Thoracic aorta (tissue), 2 donors: ENCODE measurements at places on chromosomes 3 and 15. TPM values are rescaled to one million over a fixed set of nuclear protein-coding genes. Genes with fewer than 3 reads are reported as not detected.

Gene GOLGA6L9
- total RNA-seq, result 1.8 TPM

DNA sequence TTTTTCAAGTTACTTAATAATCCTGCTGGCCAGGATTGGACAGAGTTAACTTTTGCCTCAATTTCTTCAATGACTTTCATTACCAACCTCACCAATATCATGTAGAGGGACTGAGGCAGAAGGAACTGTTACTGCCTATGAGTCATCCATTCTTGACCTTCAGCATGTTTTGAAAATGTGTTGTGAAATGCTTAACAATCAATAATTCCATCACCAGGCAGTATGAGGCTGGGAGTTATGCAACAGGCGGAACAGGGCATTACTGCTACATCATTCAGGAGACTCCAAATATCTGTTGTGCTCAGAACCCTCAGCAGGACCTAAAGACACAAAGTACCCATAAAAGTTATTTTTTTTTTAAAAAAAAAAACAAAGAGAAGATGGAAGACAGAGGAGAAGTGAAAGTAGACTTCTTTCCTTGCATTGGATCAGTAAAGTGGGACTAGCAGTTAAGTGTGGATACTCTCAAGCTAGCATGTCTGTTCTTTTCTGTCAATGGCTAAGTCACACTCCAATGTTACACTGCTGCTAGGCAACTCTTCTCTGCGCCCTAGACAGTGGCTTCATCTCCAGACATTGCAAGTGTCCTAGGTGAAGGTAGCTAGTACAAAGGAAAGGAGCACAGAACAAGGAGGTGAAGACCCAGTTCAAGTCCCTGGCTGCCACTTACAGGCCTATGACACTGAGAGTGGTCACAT is 184.9 kb upstream of the LPP start:
- no peak for DNase-seq

DNA sequence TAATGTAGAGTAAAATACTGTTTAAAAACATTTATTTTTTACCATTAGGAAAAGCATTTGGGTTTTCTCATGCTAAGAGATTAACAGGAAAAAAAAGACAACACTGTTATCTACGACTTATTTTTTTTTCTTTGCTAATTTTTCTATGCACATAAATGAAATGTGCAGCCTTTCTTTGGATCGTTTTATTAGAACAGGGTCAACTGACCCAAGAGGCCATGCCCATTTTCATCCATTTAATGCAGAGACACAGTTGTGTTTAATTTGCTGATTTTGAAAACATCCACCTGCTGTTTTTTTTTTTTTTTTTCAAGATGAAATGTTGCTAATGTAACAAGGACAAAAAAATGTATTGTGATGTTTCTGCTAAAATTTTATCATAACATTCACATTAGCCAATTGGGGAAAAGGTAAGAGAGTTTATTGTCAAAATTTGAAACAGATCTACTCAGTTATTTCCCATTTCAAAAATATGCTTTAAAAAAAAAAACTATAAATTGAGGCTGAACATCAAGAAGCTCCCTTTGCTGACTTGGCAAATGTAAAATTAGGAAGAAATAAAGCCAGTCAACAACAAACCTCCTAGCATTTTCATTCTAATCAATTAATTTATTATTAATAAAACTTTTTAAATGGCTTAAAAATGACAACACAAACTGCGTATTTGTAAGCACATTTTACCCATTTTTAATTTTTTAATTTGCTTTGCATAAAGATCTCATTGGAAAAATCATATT is 485.2 kb downstream of the ROBO2 start:
- no peak for DNase-seq

- no peak for DNase-seq
Measured at GRCh38 chr3:156957715-156958114, 131.6 kb downstream of the LEKR1 start.

DNA sequence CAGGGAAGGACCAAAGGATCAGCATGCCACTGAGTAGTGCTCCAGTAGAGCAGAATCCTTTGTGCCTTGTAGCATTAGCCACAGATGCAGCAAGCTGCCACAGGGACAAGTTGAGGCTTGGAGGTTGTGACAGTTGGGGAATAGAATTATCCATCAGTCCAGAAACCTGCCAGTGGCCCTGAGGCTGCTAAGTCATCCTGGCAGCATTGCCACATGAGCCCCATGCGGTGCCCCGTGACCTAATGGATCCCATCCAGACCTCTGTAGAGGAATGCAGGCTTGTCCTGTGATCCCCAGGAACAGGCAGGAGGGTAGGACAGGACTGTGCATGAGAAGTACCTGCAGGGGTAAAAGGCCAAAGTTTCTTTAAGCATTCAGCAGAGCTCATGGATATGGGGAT is 51.7 kb downstream of the BOC start:
- no peak for DNase-seq

DNA sequence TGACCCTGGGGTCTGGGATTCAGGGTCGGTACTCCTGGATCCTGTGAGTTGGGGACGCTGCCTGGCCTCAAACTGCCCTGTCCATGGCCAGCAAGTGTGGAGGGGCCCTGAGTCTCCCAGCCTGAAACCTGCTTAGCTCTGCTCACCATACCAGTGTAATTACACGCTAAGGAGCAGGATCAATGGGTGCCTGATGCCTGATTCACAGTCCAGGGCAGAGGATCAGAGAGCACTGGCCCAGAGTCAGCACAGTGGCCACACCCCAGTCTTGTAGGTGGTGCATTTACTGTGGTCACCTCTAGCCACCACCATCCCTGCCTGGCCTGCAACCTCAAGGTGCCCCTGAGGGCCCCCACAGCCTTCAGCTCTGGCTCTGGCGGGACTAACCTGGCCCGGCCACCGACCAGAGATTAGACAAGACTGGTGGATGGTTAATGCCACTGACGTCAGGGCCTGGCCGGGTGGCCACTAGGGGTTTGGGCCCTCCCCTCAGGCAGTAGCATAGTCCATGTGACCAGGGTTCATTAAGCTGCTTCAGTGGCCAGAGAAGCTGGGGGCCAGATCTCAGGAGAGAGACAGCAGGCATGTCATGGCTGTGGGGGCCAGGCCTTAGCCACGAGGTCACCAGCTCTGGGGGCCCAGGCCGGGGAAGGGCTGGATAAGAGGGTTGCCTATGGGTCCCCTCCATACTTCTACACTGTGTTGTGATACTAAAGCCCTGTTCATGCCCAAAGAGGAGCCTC is 3.3 kb upstream of the SLC38A3 start:
- no peak for DNase-seq

Gene PDCD10
- total RNA-seq, result 77.3 TPM

Gene PP2D1
- total RNA-seq, result not detected

- DNase-seq, result no peak
Measured at GRCh38 chr3:12988728-12989454, 84.3 kb downstream of the IQSEC1 start.

Gene DGKG
- 16.7 TPM for total RNA-seq

DNA sequence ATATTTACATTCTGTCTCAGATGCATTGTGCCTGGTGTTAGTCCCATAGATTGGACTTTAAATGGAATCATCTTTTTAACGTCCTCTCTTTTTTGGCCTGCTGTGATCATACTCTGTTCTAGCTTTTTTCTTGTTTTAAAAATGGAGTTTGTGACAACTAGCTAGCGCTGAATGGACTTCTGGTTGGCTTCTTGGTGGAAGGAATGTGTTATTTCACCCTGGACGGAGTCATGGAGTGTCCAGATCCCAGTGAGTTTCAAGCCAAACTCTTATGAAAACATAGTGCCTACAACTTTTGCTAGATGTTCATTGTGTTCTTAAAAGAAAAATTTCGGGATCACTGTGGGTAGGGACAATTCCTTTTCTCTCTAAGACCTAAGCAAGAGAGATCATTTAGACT is 192.6 kb downstream of the TCF12 start:
- DNase-seq, result no peak

Gene STAC
- 62.3 TPM for total RNA-seq

DNA sequence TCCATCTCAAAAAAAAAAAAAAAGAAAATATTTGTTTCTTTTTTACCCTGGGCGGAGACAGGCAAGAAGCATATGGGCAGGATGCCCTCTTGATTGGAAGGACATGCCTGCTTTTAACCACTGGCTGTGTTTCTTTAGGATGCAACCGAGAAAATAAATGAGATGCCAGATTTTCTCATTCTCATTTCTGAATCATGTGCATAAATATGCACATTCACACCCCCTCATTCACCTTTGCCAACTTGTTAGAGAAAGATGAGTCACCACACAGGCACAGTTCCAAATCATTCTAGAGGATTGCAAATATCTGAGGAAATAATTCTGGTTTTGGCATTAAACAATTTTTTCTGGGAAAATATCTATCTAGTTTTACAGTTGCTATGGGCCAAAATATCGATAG is 3.3 kb downstream of the LIPH start:
- DNase-seq, result peak; percentile 74

Gene EFCAB12
- total RNA-seq, result not detected
